ENCODE measurements at places on chromosomes 4 and X.

- DNase-seq = no peak
Measured at GRCh38 chrX:139875841-139876240, 57.0 kb downstream of the ATP11C start.

DNA sequence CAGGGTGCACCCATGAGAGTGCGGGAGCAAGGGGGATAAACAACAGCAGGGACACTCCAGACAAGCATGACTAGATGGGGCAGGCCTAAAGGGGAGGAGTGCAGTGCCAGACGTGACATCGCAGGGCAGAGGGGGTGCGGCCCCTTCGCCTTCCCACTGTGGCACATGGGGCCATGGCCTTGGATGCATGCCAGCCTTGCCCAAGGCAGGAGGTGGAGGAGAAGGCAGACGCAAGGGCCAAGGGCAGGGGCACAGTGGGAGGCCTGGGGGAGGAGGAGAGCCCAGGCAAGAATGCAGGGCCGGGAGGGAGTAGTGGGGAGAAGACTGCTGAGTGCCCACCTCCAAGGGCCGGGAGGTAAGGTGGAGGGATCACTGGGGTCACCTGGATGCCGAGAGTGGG lies 21.6 kb downstream of the PNMA6E start:
- DNase-seq = no peak

DNA sequence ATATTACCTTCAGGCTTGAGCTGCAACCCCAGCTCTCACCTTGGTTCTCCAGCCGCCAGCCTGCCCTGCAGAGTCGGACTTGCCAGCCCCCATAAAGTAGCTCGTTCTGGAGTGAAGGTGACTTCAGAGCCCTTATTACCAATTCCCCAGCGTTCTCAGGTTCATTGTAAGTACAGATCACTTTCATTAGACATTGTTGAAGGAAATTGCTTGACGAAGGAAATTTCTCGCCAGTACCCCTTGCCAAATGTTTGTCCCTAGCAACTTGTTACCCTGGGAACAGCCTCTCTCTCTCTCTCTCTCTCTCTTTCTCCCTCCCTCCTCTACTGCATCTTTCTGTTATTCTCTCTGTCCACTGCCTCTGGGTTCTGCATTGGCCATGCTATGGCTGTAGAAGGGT lies 153.0 kb downstream of the NWD2 start:
- DNase-seq = no peak

DNA sequence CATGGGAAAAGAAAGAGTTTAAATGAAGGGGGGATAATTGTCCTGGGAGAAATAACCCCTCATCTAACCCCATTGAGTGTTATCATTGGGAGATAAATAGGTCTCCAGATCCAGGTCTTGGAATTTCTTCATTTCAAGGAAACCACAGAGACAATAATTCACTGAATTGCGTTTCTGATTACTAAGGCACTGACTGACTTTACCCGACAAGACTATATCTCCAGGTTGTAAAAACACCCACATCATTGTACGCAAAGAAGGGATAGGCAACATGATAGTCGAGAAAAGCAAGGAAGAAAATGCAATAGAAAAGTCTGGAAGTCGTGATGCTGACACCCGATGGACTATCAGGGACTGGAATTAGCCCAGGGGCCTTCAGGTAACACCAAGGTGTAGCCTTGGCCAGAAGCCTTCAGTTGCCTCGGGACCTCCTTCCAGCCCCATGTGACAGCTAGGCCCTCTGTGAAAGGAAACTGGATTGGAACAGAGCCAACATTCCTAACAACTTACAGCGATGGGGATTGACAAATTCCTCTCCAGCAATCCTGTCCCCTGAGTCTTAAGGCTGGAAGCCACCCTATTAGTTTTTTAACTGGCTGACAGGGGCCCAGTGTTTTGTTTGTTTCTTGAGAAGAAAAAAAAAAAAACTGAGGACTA lies 46.5 kb upstream of the RAB9B start:
- no peak for DNase-seq

- DNase-seq = no peak
Measured at GRCh38 chr4:13535708-13536361, 8.5 kb downstream of the NKX3-2 start.

- no peak for DNase-seq
Measured at GRCh38 chr4:76729460-76729859, 168.5 kb downstream of the SOWAHB start.

DNA sequence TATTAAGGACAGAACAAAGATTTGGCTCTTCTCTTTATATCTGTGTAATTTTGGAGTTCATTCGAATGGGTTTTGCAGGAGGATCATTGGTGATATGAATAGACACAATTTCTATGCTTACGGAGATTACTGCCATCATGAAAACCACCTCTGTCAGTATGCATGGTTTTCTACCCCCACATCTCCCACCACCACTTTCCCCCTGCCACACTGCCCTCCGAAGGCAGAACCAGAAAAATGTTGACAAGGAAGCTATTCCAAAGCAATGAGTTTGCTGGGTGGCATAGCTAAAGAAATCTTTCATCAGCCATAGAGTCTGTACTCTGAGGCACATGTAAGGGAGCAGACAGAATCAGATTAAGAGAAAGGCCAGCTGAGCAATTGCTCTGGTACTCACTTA lies 567.3 kb upstream of the ACTRT1 start:
- no peak for DNase-seq

DNA sequence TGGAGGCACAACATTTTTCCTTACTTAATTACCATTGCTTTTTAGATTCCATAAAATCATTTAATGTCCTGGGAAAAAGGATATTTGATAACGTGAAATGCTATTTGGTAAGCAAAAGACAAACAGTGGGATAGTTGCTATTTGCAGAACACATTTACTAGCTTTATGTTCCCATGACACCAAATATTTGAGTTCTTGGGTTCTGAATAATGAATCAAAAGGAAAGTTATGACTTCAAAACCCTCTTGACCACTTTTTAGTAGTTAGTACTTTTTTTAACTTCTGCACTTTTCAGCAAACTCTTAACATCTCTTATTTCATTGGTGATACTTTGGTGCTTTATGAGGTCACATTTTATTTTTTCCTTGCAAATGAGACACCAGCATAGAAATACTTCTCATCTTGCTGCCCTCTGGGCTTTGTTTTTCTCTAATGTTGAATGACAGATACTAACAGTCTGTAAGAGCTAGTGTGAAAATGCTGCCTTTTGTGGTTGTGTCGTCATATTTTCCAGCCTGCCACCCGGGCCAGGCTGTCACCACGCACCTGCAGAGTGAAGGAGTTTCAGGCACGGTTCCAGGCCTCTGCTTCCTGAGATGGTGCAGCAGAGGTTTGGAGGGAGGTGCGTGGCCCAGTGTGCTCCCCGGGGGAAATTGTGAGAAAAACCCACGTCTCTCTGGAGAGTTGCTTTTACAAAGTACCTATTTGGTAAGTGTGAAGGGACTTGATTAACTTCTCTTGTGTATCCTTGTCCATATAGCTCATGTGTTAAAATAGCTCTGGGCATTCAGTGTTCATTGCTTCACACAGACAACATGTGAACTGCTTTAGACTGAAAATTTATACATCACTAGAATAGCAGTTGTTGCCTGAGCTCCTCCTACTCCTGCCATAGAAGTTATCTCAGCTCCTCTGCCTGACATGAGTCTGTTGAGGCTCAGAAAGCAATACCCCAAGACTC lies 34.7 kb downstream of the MSL3 start:
- DNase-seq = peak; percentile 18

DNA sequence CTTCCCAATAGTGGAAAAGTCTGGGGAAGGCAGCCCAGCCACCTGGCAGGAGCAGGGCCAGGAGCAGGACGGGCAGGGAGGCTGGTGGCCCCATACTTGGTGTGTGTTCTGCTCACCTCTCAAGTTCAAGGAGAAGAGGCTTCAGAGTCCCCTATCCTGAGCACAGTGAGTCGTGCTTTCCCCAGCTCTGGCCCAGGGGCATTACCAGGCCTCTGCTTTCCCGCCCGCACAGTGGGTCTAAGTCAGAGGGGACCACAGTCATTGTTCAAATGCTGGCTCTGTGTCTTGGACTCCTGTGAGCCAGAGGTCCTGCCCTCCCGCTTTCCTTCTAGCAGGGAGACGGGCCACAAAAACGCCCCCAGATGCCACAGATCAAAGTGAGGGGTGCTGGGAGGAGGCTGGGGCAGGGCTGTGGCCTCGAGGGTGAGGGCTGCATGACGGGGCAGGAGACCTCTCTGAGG lies 27.6 kb downstream of the HTRA3 start:
- DNase-seq = peak; percentile 1

DNA sequence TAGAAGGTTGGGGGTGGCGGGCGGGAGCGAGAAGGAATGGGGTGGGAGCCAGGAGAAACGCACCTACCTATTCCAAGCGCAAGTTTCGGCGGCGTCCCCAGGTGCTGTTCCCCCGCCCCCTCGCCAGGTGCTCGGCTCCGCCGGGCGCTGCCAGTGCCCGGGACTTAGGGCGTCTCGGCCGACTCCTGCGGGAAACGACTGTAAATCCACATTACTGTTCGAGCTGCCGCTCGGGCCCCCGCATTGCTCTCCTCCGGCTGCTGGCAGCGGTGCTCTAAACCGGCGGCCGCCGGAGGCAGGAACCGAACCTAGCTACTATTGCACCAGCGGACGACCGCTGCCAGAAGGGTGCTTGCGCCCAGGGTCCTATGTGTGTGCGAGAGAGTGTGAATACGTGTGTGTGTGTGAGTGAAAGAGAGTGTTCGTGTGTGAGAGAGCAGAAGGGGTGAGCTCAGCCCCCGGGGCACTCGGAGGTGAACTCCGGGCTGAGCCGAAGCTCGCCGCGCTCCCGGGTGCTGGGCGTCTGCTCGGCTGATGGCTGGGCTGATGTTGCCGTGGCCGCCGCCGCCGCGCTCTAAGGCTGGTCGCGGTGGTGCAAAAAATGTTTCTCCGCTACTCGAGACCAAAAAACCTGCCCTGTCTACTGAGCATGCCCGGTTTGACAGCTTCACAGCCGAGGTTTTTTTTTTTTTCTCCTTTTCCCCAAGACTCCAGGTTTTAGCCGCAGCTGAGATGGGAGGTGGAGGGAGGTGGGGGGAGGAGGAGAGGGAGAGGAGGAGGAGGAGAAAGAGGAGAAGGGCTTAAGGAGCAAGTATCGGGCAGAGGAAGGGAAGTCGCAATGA lies 115.7 kb upstream of the TEX13C start:
- no peak for DNase-seq

- no peak for DNase-seq
Measured at GRCh38 chr4:45062935-45063545, 336.7 kb upstream of the GNPDA2 start.

GRCh38 chrX:32041181-32041580 lies 969.3 kb upstream of the FTHL17 start:
- DNase-seq = no peak

DNA sequence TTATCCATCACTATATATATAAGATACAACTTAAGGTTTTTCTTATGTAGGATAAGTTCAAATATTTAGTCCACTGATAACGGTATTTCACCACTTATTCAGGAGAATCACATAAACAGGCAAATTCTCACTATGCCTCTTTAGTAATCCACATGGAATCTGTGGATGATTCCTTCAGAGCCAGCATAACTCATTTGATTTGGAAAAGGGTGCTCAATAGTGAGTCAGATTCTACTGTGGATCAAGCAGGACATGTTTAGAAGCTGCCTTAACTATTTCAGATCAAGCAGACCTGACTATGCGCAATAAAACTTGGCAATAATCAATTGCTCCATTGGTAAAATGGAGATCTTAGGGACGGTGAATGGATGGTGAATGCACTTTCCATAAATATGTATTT lies 184.1 kb downstream of the CBR4 start:
- no peak for DNase-seq

DNA sequence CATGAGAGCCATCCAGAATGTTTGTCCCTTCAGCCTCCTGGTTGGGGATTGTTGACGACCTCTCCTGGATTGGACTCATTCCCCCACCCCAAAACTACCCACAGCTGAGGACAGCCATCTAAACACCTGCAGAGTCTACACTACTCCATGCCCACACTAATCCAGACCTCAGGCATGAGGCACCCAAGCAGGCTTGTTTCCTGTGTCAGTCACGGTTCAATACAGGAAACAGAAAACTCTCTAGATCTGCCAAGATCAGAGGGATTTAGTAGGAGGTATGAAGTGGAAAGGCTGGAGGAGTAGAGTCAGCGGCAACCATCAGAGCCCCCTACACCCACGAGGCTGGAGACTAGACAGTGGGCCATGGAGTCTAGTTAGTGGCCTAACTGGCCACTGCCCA lies 37.7 kb downstream of the HAND2 start:
- no peak for DNase-seq

DNA sequence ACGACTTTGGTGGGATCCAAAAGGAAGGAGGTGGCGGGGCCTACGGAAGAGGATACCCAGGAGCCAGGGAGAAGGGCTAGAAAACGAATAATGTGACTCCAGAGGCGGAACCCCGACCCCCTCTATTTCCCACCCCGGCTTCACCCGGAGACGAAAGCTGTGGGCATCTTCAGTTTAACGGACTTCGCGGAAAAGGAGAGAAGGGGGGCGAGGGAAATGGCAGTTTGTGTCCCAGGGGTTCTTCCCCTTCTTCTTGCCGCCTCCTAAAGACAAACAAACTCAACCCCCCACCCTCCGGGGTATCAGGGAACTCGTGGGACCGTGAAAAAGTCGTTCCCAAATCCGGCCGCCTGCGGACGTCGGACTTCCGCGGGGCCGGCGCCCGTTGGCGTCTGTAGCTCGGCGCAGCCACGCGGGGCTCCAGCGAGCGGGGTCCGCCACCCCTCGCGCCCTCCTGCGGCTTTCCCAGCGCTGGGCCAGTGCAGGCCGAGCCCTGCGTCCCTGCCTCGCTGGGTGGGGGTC lies 3.6 kb upstream of the LEF1 start:
- peak; percentile 22 for DNase-seq

GRCh38 chr4:60655356-60655755 lies 544.8 kb upstream of the ADGRL3 start:
- DNase-seq = no peak

DNA sequence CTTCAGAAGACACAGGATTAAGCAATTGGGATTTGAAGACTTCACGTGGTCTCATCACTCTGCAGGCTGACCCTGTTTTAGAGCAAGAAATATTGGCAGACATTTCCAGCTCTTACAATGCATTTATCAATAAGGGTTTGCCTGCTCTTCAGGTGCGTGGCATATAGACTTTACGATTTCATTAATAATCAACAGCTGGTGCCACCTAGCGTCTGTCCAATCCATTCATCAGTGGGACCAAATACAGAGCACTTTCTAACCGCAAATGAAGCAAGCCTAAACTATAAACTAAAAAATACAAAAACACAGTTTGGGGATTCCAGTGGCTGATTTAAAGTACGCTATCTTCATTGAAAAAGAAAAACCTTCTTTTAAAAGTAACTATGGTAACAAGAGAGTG lies 125.4 kb upstream of the DMD start:
- DNase-seq = no peak

DNA sequence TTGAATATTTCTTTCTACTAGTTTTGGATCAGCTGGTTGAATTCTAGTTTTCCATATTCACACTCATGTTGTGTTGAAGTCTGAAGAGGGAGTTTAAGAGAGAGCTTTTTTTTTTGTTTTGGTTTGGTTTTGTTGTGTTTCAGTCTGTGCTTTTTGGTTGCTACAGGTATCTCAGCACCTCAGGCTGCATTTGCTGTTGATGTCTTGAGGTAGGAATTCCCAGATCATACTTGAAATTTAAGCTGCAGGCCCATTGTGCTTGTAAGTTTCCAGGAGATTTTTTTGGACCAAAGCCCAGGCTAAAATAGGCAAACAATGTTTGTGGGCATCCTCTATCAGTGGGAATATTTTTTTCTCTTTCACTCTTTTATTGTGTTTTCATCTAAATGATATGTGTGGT lies 190.2 kb upstream of the AGA start:
- DNase-seq = no peak
